ENCODE measurements at places on chromosomes 3 and 15. TPM values are rescaled to one million over a fixed set of nuclear protein-coding genes. Genes with fewer than 3 reads are reported as not detected.

The CHRM5 gene
- not detected for total RNA-seq

The GPR27 gene
- 2.7 TPM for total RNA-seq

The GRK7 gene
- total RNA-seq = not detected

The NMB gene
- total RNA-seq = 23.0 TPM

The AZI2 gene
- 45.6 TPM for total RNA-seq

The TMCO5A gene
- not detected for total RNA-seq

The PPM1L gene
- 0.90 TPM for total RNA-seq

The TMEM207 gene
- total RNA-seq = not detected

The SPCS1 gene
- 168 TPM for total RNA-seq

The NEK10 gene
- total RNA-seq = 0.64 TPM

The CPN2 gene
- not detected for total RNA-seq

The SAMMSON gene
- total RNA-seq = not detected

The KBTBD8 gene
- total RNA-seq = 0.52 TPM

The CACNA1D gene
- 1.0 TPM for total RNA-seq

The FAM81A gene
- 13.1 TPM for total RNA-seq

The KBTBD12 gene
- not detected for total RNA-seq

The ROPN1B gene
- not detected for total RNA-seq

The C3orf49 gene
- not detected for total RNA-seq

The C3orf52 gene
- 11.3 TPM for total RNA-seq

Data from A549 treated with dexamethasone at 1 μM for 4 hours (cell line).